Left colon (tissue), 2 donors: ENCODE measurements at places on chromosomes 5 and 9. TPM values are rescaled to one million over a fixed set of nuclear protein-coding genes. Genes with fewer than 3 reads are reported as not detected.

Gene TEK
- total RNA-seq = 2.4 TPM

Gene MEIKIN
- total RNA-seq = not detected

Gene RGMB
- total RNA-seq = 63.9 TPM

Gene SPATA31D4
- not detected for total RNA-seq

Gene PIP5K1B
- 91.6 TPM for total RNA-seq

Gene PCDHGA4
- total RNA-seq = 0.37 TPM
